ENCODE measurements at places on chromosomes 16 and 17. TPM values are rescaled to one million over a fixed set of nuclear protein-coding genes. Genes with fewer than 3 reads are reported as not detected.

Gene TNRC6A
- 34.3 TPM for total RNA-seq

DNA sequence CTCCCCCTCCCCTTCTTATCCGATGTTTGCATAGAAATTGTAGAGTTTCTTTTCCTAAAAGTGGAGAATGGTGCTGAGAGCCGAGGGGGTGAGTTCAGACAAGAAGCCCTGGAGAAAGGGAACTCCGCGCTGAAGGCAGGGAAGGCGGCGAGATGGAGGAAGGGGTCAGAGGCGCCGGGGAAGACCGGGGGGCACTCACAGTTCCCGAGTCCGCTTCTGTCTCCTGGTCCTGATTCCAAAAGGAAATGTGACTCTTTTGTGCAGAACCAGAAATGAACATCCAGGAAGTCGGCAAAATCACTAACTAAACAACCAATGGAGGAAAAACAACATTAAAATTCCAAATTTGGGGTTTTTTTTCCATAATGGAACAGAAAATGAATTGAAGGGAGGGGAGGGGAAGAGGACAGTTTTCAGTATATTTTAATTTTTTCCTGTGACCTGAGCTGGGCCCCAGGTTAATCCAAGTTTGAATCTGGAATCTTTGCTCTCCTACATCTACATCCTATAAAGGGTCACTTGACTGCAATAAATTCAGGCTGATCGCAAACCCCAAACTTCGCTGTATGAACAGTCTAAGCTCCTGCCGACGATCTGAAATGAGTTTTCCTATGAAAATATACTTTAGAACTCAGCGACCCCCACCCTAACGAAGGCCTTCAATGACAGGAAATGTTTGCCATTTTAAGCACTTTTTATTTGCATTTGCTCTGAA lies 252.3 kb downstream of the C16orf95 start:
- no peak for DNase-seq

- peak; percentile 33 for DNase-seq
Measured at GRCh38 chr17:13601776-13602551, at the start of gene HS3ST3A1. HS3ST3A1 (minus strand) TSS chr17:13601929; CDS start chr17:13601129, 800 bp downstream.

Gene HS3ST3B1
- total RNA-seq = 1.2 TPM

Gene ACSM2B
- total RNA-seq = not detected

DNA sequence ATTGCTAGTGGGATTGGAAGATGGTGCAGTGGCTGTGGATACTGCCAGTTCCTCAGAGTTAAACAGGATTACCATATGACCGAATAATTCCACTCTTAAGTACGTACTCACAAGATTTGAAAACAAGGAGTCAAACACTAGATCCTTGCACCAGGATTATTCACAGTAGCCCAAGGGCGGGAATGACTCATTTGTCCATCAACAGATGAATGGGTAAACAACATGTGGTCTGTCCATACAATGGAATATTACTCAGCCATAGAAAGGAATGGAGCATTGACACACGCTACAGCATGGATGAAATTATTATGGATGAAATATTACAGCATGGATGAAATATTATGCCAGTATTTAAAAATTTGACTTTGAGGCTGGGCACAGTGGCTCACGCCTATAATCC lies 9.1 kb upstream of the MAPK8IP3 start:
- DNase-seq = no peak

DNA sequence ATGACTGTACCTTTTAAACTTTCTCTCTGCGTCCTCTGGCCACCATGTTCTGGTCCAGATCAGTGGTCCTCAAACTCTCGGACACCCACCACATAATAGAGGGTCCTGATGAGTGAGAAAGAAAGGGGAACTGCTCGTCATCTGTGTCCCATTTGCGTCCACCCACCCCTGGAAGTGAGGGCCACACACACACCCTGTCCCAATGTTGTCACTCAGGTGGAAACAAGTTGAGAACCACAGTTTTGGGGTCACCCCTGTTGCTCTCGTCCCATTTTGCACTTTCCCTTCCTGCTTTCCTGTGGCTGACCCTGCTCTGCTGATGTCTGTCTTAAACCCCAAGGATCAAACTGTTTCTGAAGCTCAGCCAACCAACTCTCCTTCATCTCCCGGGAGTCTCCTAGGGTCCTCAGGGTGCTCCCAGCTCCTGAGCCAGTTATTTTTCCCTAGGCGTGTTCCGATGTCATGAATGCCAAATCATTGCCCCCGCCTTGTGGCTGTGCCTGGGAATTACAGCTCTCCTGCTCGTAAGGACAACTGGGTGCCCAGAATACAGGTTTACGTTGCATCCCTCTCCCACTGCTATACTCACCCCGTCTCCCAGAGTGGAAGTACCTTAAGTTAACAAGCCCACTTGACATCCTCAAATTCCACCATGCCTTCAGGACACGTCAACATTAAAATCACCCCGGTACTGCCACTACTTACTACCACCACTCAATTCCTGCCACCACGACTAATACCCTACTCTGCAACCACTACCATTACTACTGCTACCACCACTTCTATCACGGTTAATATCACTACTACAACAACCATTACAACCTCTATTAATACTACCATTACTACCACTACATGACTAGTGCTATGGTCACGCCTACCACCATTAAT lies 26.0 kb upstream of the HNF1B start:
- peak; percentile 29 for DNase-seq

Gene LDAF1
- total RNA-seq = 133 TPM

Gene PGAP3
- 10.7 TPM for total RNA-seq

DNA sequence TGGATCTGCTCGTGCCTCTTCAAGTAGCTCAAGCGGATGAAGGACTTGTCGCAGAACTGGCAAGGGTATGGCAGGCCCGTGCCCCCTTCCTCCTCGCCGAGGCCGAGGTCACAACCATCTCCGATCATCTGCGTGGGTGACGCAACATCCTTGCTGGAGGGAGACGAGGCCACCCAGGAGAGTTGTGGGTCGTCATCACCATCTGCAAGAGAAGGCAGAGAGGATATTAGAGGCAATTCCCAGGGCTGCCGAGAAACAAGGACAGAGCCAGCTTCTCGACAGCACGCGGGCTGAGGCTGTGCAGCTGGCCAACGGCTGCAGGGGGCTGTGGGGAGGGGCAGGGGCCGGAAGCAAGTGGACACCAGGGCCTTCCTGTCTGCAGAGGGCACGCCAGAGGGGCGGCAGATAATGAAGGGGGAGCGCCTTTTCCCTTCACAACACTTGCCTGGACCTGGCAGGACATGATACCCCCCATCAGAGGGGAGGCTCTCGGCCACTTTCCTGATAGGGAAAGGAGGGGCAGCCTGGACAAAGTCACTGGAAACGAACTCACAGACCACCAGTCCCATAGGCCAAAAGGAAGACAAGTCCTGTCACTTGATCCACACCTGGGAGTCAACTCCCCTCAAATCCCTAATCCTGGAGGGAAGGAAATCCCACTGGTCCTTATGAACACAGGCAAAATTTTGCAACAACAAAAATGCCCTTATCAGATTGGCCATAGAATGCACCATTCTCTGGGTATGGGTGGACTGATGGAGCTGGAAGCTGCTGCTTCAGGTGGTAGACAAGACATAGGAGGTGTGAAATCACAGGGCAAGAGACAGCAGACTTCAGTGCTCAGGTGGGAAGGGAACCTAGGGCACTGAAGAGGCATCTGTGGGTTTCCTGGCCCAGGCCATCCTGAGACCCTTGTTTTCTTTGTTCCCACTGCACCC lies 217.0 kb downstream of the ZNF423 start:
- peak; percentile 66 for DNase-seq

All from left ventricle myocardium inferior (tissue), 1 donor.